M059J (cell line): ENCODE measurements at places on chromosomes 1 and 21. TPM values are rescaled to one million over a fixed set of nuclear protein-coding genes. Genes with fewer than 3 reads are reported as not detected.
A peak's percentile ranks its signal among the peaks of the same experiment; 100 is the strongest.

DNA sequence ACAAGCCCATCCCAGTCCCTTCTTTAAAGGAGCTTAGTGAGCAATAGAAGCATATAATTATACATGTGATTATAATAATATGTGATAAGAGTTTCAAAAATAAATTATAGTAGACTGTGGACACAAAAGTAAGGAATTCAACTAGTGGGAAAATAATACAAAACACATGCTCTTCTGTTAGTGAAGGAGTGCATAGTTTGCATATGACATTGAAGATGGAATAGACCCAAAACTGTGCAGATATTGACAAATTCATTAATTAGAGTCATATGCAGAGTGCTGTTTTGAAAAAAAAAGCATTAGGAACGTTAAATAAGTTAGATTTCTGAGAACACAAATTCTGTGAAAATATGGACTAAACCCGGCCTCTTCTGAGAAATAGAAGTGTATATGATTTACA lies 278.8 kb downstream of the ASTN1 start:
- DNase-seq, result no peak

DNA sequence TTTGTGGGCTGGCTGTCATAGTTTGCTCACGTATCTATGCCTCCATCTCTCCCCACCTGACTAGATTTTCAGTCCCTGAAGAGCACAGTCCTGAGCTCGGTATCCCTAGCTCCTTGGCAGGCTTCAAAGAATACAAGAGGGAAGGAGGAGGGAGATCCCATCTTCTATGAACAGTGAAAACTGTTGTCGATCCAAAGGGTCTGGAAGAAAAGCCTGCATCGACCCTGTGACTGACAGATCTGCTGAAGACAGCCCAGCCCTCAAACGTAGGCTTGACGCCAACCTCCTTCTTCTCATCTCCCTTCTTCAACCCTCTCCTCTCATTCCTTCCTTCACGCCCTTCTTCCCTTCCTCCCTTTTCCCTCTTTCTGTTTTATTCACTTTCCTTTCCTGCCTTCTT lies 13.3 kb upstream of the ADORA1 start:
- DNase-seq, result no peak

- DNase-seq, result no peak
Measured at GRCh38 chr1:152836870-152837269, 5.8 kb upstream of the LCE6A start.

- DNase-seq, result no peak
Measured at GRCh38 chr1:155029513-155030242, 3.9 kb downstream of the DCST2 start.

Gene FLG
- total RNA-seq, result 0.05 and 0.17 TPM in 2 replicates

- DNase-seq, result no peak
Measured at GRCh38 chr1:2192031-2192995, 2.3 kb downstream of the FAAP20 start.

Gene CNR2
- not detected in 2 replicates for total RNA-seq

GRCh38 chr1:60423146-60423780 lies 349.7 kb upstream of the C1orf87 start:
- DNase-seq, result no peak

DNA sequence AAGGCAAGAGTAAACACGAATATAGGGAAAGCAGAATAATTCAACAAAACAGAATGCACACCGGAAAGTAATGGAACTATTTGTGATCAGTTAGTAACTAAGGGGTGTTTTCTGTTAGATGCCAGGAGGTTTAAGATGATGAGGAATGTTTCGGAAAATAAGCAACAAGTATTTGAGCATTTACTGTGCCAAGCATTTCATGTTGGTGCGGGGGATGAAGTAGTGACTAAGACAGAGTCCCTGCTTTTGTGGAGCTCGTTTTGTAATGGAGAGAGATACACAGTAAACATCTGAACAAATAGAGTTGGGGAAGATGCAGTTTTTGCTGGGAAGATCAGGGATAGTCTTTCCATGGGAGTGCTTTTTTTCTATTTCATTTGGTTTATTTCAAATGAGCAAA lies 78.7 kb downstream of the DYRK1A start:
- no peak for DNase-seq

GRCh38 chr1:29456685-29457435 lies 220.5 kb downstream of the PTPRU start:
- DNase-seq, result no peak

DNA sequence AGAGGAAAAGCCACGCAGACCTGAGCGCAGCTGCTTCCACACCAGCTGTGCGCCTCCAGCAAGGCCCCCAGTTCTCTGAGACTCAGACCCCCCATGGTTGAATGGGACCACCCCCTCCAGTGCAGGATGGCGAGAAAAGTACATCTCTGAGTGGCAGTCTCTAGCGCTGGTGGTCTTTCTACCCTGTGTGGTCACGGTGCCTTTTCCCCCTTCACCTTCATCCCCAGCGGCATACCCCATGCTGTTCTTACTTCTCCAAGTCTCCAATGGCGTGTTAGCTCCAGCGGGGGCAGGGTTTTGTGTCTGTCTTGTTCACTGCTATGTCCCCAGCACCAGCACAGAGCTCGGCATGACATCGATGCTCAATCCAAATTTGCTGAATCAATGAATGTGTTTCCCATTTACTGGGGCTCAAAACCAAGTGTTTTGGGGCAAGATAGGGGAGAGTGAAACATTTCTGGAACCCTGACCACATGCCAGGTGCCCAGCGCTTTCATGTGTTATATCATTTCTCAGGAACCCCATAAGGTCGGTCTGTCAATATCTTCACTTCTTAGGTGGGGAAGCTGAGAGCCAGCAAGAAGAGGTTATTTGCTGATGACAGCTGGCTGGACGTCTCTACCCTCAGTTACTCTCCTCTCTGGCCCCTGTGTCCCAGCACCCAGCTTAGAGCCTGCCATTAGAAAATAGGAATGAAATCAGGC lies 959 bp upstream of the SDC3 start:
- DNase-seq, result no peak

Gene TTC4
- 30.1 and 31.9 TPM in 2 replicates for total RNA-seq

- DNase-seq, result no peak
Measured at GRCh38 chr1:18064534-18064933, 43.1 kb upstream of the IGSF21 start.

Gene PGLYRP4
- not detected in 2 replicates for total RNA-seq

Gene GSTM5
- total RNA-seq, result not detected in 2 replicates

Gene SLAMF6
- total RNA-seq, result not detected in 2 replicates

- DNase-seq, result no peak
Measured at GRCh38 chr1:48107516-48107915, 110.3 kb upstream of the TRABD2B start.

DNA sequence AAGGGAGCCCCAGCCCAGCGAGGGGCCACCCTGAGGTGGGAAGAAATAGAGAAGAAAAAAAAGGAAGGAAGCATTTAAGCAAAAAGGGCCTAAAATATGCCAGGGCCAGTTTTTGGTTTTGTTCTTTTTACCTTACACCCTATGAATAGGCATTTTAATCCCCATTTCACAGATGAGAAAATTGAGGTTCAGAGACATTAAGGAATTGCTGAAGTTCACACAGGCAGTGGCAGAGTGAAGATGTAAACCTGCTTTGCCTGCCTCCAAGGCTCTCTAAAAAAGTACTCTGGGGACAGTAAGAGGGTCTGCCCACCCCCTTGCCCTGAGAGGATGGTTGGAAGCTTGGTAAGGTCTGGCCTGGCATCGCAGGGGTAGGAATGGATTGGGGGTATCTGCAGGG lies 19.8 kb downstream of the RAP1GAP start:
- DNase-seq, result no peak

DNA sequence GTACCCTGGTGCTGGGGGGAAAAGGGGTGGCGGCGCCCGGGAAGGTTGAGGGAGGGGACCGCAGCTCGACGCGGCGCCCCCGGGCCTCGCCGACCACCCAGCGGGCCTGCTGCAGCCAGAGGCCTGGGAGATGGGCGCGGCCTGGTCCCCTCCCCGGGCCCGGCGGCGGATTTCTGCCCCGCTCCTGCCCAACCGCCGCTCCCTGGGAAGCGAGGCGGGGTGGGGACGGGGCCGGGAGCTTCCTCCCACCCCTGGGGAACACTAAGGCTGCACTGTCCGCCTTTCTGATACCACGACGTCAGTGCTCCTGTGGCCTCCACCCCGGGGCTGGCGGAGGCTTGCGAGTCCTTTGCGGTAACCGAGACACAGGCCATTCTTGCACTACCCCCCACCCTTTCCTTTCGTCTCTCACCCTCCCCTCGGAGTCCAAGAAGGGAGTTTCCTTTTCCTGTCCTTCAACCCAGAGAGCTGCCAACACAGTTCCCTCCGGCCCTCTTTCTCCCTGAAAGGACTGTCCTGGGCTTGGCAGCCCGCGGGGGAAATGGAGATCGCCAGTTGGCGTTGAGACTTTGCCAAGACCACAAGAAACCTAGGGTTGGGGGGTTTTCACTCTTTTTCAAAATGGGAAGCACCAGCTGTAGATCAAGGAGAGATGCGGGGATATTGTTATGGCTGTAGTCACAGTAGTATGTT lies 742 bp downstream of the SH3GLB1 start:
- peak; percentile 82 for DNase-seq

Gene AMY1C
- total RNA-seq, result not detected in 2 replicates

- no peak for DNase-seq
Measured at GRCh38 chr1:36377791-36378492, 7.8 kb downstream of the STK40 start.

DNA sequence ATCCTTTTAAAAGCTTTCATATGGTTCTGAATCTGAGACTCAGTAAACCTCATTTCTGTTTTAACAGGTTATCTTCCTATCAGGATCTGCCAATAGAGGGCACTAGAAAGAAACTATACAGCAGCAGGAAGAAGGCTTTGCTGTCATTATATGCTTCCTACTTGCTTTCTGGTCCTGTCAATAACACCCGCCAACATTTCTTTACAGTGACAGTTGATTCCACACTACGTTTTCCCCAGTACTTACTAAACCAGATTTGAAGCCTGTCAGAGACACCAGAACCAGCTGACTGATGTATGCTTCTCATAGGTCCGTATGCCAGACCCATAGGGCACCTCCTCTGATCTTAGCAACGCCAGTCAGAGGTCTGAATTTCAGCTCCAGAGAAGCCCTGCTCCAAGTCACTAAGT lies 341.0 kb upstream of the NEGR1 start:
- DNase-seq, result peak; percentile 33

Gene SHE
- not detected in 2 replicates for total RNA-seq

GRCh38 chr1:208272713-208273112 lies 28.5 kb upstream of the PLXNA2 start:
- DNase-seq, result no peak

Gene TRAF3IP3
- total RNA-seq, result not detected in 2 replicates
